Suppressor macrophage (primary cell): ENCODE measurements at places on chromosomes 6 and 20.
A peak's percentile ranks its signal among the peaks of the same experiment; 100 is the strongest.

- no peak for DNase-seq
Observed at GRCh38 chr6:112198582-112198981, 55.8 kb downstream of the LAMA4 start.

- no peak for DNase-seq
Observed at GRCh38 chr6:78089531-78089930, 436.7 kb downstream of the MEI4 start.

GRCh38 chr6:74133073-74133472 is 437.1 kb downstream of the CD109 start:
- DNase-seq = no peak

DNA sequence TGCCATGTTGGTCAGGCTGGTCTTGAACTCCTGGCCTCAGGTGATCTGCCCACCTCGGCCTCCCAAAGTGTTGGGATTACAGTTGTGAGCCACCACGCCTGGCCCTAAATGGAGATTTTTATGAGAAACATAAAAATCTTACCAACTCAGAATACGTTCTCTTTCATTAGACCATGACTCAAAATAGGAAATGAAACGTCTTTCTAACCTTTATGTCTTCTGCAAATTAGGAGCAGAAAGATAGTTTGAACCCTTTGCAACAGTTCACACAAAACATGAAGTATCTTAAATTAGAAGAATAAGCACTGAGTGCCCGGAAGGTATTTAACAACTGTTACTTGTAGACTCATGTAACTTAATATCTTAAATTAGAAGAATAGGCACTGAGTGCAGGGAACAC is 48.3 kb downstream of the AHI1 start:
- DNase-seq = no peak

DNA sequence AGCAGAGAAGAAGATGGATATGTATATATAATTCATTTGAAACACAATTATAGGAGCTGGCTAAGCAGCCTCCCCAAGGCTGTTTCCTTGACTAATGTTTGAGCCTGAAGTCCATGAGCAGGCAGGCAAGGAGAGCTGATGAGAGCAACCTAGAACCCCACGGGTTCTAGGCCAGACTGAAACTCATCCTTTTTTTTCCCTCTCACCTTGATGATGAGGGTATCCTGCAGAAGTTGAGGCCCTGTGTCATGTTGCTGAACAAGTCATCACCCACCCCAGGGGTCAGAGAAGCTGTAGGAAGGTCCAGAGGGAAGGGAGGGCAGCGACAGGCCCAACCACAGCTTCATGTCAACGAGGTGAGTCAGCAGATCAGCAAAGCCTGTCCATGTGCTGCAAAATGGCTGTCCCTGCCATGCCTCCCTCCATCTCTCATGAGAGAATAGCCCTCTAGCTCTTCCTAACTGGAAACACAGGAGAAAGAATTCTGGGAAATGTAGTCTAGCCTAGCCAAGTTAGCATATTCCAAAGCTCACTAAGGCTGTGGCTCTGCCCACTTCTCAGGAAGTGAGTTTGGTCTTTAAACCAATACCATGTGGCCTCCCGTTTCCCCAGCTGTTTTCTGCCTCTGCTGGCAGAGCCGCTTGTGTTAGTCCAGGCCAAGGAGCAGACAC is 91.3 kb upstream of the DTNBP1 start:
- no peak for DNase-seq

GRCh38 chr6:82084324-82084920 is 163.1 kb downstream of the IBTK start:
- no peak for DNase-seq

DNA sequence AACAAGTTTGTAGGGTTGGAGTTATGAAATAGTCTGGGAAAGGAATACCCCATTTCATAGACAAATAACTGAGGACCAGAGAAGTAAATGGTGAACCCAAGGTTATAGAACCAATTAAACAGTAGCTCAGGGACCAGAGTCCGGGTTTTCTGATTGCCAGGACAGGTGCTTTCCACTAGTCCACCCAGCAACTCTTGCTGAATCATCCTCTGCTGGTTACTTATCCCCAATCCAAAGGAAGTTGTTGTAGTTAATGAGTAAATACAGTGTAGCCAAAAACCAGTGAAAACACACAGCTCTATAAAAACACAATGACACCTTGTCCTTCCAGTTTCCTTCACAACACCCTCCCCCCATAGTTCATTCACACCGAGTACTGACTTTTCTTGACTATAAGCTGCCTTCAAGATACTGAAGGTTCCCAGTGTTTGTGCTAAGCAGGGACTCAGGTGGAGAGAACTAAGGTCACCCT is 766 bp upstream of the TINAG start:
- DNase-seq = no peak

DNA sequence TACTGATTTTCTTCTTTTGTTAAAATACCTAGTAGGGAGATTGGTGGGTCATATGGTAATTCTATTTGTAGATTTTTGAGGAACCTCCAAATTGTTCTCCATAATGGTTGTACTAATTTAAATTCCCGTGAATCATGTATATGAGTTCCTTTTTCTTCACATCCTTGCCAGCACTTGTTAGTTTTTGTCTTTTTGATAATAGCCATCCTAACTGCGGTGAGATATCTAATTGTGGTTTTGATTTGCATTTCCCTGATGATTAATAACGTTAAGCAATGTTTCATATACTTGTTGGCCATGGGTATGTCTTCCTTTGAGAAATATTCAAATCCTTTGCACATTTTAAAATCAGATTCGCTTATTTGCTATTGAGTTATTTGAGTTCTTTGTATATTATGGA is 110.9 kb downstream of the JAG1 start:
- DNase-seq = peak; percentile 39

DNA sequence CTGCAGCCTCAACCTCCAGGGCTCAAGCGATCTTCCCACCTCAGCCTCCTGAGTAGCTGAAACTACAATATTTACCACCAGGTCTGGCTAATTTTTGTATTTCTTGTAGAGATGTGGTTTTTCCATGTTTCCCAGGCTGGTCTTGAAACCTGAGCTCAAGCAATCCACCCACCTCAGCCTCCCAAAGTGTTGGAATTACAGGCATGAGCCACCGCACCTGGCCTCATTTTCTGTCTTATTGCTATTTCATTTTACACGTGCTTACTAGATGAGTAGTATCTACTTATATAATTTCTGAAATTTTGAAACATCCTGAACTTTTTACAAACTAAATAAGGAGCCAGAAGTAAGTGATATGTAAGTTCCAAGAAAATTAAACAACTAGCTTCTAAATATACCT is 34.6 kb downstream of the CLIC5 start:
- DNase-seq = no peak

DNA sequence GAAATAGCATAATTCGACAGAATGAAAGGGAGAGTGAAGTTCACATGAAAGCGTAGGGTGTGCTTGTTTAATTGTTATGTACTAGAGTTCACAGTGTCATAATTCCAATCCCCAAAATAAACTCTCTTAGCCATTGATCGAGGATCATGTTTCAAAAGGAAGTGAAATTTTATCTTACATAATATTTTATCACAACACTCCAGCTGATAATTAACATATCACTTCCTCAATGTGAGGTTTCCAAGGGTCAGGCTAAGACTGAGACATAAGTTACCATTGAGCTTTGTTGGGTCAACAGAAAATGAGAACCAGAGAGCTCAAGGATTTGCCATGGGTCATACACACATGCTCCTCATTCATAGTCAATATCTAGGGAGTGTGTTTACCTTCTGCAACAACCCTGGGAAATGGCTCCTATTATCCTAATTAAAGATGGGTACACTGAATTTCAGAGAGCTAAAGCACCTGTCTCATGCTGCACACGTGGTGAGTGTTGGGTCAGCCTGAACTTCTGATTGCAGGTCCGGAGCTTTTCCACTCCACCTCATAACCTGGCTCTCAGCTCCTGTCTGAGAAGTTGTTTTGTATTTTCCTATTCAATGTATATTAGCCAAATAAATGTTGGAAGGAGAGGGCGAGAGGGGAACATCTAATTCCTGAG is 3.0 kb downstream of the GSTA2 start:
- no peak for DNase-seq

- DNase-seq = no peak
Observed at GRCh38 chr20:37160683-37161082, 18.4 kb upstream of the RPN2 start.

DNA sequence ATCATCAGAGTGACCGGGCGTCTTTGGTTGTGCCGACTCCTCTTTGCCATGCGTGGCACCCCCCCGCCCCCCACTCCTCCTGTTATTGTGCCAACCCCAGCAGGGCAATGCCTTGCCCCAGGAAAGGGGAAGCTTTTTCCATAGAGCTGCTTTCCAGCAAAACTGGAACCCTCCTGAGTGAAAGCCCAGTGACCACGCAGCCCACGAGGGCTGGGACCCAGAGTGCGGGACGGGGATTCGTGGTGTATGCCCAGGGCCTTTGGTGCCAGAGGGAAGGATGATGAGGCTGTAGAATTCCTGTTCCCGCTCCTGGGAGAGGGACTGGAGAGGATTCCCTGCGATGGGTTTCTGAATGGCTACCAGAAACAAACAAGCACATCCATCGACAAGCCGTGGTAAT is 116.8 kb upstream of the BACH2 start:
- no peak for DNase-seq

DNA sequence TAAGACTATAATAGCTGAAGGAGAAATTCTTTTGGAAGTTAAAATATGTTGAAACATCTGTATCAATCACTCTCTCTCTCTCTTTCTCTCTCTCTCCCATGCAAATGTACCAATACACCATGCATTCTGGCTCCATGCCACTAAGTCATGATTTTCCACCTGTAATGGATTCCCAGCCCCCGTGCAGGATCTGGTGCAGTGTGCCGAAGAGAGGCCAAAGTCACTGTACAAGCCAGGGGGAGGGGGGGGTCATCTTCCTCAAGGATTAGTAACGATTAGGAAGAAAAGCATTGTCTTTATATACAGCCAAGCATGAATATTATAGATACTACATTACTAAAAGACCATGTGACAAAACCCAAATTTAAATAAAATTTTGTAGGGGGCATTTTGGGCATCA is 725.1 kb downstream of the KIF16B start:
- no peak for DNase-seq

DNA sequence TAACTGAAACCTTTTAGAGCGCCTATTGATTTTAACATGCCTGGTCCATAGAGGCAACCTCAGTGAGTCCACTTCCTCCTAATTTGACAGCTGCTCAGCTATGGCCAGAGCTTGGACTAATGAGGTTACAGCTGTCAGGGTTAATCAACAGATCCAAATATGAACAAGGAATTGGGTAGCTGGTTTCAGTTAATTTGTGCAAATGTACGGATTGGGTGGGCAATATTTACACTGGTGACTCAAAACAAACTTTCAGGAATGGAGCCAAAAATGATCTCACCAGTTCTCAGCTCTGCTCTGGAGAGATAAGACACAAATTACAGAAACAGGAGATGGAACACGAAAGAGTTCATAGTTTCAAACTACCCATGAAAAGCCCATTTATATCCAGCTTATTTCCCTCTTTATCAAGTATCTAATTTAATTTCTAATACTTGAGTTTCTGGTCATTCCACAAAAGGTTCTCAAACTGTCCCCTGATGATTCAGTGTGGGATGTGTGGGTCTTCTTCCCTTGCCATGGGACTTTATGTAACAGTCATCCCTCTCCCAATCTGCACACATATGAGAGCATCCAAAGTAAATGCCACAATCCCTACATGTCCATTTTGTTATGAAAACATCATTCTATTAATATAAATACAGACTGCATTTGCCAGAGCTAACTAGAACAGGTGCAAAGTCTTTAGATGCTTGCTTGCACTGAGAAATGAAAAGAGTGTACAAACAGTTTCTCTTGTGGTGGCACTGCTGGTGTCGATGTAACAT is 149.9 kb downstream of the RPS12 start:
- DNase-seq = no peak

- DNase-seq = no peak
Observed at GRCh38 chr20:48824830-48825565, 2.8 kb downstream of the PREX1 start.

DNA sequence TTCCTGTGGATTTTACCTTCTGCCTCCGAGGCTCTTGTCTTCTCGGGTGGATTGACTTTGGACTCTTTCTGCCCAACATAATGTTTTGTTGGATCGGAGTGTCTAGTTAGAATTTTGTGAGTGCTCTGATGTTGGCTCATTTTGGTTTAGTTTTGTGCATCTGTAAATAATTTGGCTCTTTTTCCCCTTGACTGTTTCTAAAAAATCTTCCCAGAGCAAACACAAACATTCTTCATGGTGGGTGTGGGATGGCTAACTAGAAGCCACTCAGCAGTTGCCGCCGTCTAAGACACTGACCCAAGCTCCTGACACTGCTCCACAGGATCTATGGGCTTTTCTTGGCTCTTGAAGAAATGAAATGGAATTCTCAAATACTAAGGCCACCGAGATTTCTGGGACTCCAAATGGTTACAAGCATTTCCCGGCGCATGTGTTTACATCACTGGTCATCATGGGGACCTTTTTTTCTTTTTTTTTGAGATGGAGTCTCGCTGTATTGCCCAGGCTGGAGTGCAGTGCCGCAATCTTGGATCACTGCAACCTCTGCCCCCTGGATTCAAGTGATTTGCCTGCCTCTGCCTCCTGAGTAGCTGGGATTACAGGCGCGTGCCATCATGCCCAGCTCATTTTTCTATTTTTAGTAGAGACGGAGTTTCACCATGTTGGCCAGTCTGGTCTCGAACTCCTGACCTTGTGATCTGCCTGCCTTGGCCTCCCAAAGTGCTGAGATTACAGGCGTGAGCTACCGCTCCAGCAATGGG is 92.0 kb upstream of the FRMD1 start:
- no peak for DNase-seq

DNA sequence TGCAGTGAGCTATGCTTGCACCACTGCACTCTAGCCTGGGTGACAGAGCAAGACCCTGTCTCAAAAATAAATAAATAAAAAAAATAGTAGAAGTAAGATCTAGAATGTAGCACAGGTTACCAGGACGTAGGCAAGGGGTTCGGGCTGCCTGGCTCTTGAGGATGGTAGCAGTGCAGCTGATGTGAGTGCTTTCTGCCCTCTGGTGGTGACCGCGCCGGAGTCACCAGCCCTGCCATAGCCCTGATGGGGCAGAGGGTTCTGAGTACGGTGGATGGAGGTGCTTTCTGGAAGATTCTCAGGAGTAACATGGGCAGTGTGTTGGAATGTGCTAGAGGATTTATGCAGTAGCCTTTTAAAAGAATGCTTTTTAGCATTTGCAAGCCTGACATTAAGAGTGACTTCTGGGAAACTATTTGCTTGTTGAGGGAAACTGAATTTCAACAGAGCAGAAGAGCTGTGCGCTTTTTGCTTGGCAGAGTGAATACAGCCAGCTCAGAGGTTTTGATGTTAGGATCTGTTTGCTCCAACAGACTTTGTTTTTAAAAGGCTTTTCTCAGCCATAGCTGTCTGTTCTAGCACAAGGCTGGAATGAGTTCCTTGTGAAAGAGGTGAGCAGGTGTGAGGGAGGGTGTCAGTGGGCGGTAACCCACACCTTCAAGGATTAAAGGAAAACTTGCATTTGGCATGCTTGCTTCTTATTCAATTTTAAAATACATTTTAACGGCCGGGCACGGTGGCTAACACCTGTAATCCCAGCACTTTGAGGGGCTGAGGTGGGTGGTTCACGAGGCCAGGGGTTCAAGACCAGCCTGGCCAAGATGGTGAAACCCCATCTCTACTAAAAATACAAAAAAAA is 65.9 kb downstream of the PTPN1 start:
- DNase-seq = peak; percentile 60

- DNase-seq = no peak
Observed at GRCh38 chr6:35471836-35472345, 3.7 kb downstream of the RPL10A start.
